ENCODE measurements at places on chromosomes 6 and 20.

GRCh38 chr6:7899889-7900213, 10.7 kb downstream of the TXNDC5 start:
- no peak for DNase-seq

DNA sequence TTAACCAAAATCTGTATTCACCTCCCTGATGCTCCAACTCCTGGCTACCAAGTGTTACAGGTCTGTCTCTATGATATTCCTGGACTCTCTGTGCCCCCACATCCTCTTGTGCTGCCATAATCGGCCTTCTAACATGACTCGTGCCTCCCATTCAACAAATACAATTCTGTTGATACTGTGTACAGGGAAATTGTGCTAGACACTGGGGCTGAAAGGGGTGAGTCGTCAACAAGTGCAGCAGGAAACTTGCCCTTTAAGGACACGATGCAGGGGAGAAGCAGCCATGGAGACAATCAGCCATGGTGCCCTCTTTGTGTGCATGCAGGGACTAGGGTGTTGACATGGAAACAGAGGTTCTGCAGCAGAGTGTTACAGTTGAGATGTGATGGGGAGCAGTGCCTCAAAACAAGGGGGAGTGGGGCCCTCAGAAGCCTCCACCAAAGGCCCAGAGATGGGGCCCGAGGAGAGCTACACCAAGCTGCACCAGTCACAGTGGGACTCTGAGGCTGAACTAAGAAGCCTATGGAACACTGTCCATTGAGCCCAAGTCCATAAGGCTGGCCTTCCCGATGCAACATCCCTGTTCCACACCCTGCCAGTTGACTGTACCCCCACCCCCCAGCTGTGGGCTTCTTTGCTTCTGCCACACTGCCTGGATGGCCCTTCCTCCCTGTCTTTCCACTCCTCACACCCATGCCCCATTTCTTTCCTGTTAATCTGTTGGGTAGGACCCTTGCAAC, 3.1 kb downstream of the PCED1A start:
- DNase-seq: no peak

DNA sequence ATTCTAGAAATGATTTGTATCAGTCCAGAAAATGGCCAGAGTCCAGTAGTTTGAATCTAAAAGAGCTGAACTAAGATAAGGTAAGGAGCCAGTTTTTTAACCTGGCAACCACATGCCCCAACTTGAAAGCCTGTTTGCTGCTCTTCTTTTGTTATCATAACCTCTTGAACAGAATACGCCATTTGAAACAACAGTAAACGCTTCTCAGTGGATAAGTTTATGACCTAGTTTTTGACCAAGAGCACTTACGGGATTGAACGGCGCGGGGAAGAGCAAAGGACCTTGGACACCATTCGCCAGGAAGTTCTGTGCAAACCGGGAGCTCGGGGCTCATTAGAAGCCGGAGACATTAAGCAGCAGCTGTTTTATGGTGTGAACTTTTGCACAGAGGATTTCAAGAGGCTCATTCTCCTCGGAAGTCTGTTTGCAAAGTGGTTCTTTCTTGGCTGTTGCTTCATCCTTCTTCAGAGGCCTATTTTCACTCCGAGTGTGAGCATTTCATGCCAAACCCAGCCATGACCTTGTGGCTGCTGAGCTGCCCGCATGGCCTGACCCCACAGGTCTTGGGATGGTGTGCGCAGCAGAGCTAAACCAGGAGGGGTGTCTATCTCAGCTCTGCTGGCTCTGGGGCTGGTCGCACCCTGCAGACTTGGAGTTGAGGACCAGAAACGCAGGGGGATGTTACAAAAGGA, 215.1 kb downstream of the SOX4 start:
- DNase-seq: no peak

DNA sequence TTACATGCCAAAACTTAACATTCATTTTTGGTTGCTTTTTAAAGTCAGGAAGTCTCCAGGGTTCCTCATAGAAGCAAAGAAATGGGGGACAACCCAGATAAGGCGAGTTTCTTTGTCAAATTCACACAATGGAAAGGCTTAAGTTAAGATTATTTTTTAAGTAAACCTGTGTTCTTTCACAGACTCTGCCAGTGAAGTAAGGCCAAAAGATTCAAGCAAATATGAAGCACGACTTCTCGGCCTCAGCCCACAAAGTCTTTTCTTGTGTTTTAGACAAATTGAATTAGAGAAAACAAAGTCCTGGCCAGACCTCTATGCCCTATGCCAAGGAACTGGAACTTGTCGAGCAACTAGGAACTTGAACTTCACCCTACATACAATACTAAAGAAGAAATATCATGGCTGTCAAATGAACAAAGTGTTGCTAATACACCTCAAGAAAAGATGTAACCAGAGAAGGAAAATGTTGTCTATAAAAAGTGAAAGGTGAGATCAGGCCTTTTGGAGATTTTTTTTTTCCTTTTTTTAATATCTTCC, 540.0 kb upstream of the JARID2 start:
- no peak for DNase-seq

- DNase-seq: no peak
These were observed 233.5 kb downstream of the GMPR start for GRCh38 chr6:16471910-16472297.
